EH (cell line): ENCODE measurements at places on chromosomes 3 and 15.

- DNase-seq, result peak; percentile 57
Observed at GRCh38 chr3:156865732-156866131, 39.6 kb downstream of the LEKR1 start.

- peak; percentile 44 for DNase-seq
Observed at GRCh38 chr3:183253528-183254486, 754 bp downstream of the B3GNT5 start.

DNA sequence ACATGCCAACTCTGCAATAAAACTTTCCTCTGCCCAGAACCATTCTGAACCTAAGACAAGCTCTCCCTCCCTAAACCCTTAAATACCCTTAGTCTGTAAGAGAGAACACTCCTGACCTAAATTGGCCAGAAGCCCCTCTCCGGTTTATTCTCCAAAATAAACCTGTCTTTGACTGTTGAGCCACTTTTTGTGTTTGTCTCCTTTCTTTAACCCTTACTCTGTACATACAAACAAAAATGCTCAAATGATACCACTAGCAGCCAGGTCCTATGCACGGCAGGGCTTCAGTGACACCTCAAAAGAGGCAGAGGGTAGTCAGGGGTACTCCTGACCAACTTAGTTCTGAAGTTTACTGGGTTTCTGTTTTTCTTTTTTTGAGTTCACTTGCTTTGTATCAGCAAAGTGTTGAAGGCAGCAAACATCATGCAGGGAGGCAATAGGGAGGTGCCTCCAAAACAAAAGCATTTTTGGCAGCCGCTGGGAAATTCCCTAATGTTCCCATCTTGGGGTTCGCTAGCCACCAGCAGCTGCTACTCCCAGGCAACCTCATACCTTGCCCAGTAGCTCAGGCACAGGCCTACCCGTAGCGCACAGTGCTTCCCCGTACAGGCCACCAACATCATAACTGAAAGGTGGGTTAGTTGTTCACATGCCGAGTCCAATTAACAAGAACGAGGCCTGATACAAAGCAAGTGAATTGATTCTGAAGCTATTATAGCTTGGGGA lies 62.9 kb upstream of the GCNT3 start:
- DNase-seq, result no peak

- no peak for DNase-seq
Observed at GRCh38 chr3:55804170-55805095, 317.3 kb upstream of the WNT5A start.

DNA sequence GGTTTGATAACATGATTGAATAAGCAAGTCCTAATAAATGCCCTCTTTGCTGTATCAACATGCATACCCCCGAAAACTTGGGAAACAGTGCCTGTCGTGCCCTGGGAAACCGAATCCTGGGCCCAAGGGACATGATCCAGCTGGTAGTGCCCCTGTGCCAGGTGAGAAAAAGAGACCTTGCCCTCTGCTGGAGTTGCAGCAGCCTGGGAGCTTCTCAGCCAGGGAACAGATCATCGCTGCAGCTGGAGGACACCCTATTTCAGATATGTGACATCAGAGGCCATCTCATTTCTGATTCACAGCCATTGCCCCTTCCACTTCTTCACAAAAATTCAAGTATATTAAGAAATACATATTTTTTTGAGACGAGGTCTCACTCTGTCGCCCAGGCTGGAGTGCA lies 32.3 kb downstream of the STOML1 start:
- DNase-seq, result no peak

- DNase-seq, result no peak
Observed at GRCh38 chr3:139119331-139120025, 74.8 kb upstream of the PRR23C start.

- no peak for DNase-seq
Observed at GRCh38 chr15:88647351-88648105, 8.7 kb downstream of the ISG20 start.

GRCh38 chr3:57952208-57952631 lies 56.0 kb upstream of the FLNB start:
- peak; percentile 96 for DNase-seq
